ENCODE measurements at places on chromosomes 6 and 20. TPM values are rescaled to one million over a fixed set of nuclear protein-coding genes. Genes with fewer than 3 reads are reported as not detected.

- no peak for DNase-seq
Measured at GRCh38 chr6:134663800-134664535, 285.9 kb downstream of the ALDH8A1 start.

DNA sequence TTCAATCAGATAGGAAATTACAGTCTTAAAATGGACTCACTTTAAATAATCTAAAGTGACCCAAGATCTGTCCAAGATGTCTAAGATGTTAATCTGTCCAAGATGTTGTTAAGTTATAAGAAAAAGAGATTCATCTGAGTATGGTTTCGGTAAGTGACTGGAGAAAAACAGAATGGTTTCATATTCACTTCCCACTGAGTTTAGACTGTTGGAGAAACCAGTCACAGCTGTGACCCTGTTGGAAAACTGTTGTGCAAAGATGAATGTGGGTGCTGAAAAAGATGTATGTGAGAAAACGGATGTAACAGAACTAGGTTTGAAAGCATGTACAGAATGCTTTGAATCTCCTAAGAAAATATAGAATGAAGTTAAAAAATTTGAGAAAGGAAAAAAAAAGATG lies 325.9 kb downstream of the COL12A1 start:
- DNase-seq: no peak

- no peak for DNase-seq
Measured at GRCh38 chr6:135231469-135231844, 50.3 kb downstream of the MYB start.

- no peak for DNase-seq
Measured at GRCh38 chr6:123417535-123417934, 219.2 kb downstream of the TRDN start.

DNA sequence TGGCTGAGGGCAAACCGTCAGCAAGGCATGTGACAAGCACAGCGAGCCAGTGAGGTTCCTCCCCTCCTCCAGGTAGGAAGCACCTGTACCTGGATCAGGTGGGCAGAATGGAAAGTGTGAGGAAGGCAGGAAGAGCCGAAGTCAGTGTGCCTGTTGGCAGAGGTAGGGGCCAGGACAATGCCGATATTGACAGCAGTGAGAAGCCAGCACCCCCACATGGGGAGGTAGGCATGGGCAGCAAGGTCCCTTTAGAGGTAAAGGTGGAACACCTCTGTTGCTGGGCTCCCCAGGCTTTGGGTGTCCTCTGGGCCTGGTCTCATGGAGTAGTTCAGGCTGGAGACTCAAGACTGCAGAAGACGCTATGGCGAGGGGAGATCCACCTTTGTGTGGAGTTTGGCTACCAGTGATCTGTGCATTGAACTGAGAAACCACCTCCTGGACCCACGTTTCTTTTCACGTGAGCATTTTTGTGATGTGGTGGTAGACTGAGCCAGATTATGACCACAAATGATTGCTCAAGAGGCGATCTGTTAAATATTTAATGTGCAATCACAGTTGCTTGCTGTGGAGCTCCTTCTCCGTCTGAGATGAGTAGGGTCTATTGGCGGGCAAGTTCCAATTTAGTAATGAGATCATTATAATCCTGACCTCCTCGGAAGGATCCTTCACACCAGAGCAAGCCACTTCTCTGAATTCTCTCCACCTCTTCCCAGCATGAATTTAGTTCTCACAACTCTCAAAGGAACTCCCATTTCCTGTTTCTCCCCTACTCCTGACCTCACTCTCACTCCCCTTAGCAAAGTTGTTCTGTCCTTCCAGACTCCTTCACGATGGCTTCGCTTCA lies 174.8 kb downstream of the CDH26 start:
- no peak for DNase-seq

DNA sequence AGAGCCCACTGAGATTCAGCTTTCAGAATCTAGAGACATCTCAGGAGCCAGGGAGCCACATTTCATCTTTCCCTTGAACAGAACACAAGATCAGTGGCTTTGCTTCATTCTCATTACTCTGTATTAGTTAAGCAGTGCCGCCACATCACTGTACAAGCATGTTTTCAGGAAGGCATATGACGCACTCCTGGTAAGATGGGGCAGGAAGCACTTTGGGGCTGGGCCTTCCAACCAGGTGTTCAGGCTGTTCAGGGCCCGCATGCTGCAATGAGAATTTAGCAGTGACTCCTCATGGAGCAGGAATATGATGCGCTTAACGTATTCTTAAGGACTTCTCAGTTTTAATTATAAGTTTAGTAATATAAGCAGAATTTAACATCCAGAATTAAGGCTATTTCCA lies 29.7 kb upstream of the GNRH2 start:
- DNase-seq: no peak

DNA sequence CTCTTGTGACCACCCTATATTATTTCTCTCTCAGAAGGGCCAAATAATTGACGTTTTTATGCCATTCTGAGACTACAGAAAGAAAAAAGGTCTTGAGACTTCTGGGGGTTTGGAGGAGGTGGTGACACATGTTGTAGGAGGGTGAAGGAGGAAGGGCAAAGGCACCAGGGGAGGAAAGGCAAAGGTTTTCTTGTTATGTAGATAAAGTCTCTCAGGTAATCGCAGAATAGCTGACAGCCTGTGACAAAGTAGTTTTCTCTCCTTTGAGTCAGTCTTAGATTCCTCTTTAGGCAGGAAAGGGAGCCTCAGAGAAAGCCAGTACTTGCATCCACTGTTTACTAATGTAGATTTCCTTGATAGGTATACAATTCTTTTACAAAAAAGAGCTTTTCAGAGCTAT lies 23.6 kb downstream of the OR2B2 start:
- DNase-seq: no peak

DNA sequence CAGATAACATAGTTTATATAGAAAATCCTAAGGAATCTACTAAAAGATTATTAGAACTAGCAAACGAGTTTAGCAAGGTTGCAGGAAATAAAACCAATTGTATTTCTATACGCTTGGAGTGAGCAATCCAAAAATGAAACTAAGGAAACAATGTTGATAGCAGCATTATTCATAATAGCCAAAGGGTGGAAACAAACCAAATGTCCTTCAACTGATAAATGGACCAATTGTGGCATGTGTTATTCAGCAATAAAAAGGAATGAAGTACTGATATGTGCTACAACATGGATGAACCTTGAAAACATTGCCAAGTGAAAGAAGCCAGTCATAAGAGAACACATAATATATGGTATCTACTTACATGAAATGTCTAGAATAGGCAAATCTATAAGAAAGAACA lies 101.0 kb upstream of the VSTM2L start:
- DNase-seq: no peak

- DNase-seq: no peak
Measured at GRCh38 chr6:57224769-57225515, 2.8 kb upstream of the RAB23 start.

GRCh38 chr6:166508726-166509125 lies 77.8 kb downstream of the RAMACL start:
- DNase-seq: no peak

DNA sequence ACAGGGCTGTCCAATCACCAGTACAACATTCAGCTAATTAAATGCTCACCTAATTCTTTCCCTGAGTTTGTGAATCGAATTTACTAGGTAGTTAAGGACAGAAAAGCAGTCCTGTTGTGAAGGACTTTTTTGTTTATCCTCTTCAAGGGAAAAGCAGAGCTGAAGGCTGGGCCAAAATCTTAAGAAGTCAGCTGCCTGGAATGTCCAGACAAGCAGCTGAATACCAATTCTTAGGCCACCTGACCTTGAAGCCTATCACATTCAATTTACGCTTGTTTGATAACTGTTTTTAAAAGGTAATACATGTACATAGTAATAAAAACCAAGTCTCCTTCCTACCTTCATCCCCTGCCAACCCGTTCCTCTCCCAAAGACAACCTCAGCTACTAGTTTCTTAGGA lies 56.4 kb downstream of the UQCC1 start:
- no peak for DNase-seq

PRICKLE4 gene
- 3.1 TPM for total RNA-seq

KCNK16 gene
- not detected for total RNA-seq

DEK gene
- 205 TPM for total RNA-seq

FAM209B gene
- total RNA-seq: not detected

All from urinary bladder (tissue), 4 donors.